Esophagus muscularis mucosa (tissue), 4 donors: ENCODE measurements at places on chromosomes 3 and 15. TPM values are rescaled to one million over a fixed set of nuclear protein-coding genes. Genes with fewer than 3 reads are reported as not detected.

Gene TMEM212
- not detected for total RNA-seq

Gene TEX55
- total RNA-seq, result not detected

Gene DUOXA2
- total RNA-seq, result 0.52 TPM

Gene PAK2
- total RNA-seq, result 47.2 TPM

Gene CCDC9B
- 82.6 TPM for total RNA-seq

Gene CAMKV
- total RNA-seq, result not detected

Gene CHRNA5
- total RNA-seq, result 1.2 TPM

- DNase-seq, result no peak
- H3K4me1 ChIP-seq, result no peaks in the 10 kb centered on the region
- H3K4me3 ChIP-seq, result no peak overlapping the region
- H3K27ac ChIP-seq, result no peak overlapping the region
- H3K36me3 ChIP-seq, result no peaks in the 10 kb centered on the region
Measured at GRCh38 chr15:88791637-88792036, 11.6 kb upstream of the ACAN start.

DNA sequence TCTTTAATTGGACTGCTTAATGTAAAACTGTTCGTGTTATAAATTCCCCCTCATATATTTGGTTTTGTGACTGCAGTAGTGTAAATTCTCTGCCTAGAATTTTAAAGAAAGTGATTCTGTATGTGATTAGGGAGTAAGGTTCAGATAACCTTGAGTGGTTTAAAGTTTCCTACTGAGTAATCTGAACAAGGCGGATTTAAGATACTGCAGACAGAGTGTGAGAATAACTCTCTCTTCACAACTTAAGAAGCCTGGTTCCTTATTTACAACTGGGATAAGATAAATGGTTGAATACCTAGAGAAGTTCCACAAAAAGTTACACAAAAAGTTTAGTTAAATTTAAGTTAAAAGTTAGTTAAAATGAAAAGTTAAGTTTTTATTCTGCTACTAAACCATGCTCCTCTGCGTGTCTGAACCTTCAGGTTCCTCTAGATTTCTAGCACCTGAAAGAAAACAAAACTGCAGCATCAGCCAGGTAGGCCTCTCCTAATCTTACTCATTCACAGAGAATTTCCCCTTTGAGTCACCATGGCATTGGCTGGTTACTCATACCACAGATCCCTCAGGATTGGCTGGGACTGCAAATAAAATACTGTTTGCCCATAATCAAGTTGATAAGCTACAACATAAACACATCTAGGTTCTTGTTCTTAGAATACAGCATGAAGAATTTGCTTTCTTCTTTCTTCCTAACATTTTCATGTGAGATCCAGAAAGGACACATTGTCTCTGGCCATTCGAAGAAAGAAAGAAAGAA is at the start of gene ARL14:
Gene ARL14, plus strand, starts transcription at position 614 of the 757 bp plus-strand sequence. CDS start 187 bp downstream, outside the sequence.
- DNase-seq, result no peak
- H3K27me3 ChIP-seq, result no peaks in the 10 kb centered on the region
- no peaks in the 10 kb centered on the region for H3K36me3 ChIP-seq

- H3K4me3 ChIP-seq, result peak overlapping the region; percentile 30
- no peaks in the 10 kb centered on the region for H3K27me3 ChIP-seq
- H3K36me3 ChIP-seq, result no peaks in the 10 kb centered on the region
- peaks cover 27% of the 10 kb centered on the region for H3K4me1 ChIP-seq
Measured at GRCh38 chr3:13072600-13073325, 466 bp downstream of the IQSEC1 start.

- H3K4me3 ChIP-seq, result no peak overlapping the region
- H3K36me3 ChIP-seq, result no peaks in the 10 kb centered on the region
- no peaks in the 10 kb centered on the region for H3K27me3 ChIP-seq
- DNase-seq, result no peak
- H3K4me1 ChIP-seq, result no peaks in the 10 kb centered on the region
- no peak overlapping the region for H3K27ac ChIP-seq
Measured at GRCh38 chr3:66603151-66603611, 102.4 kb upstream of the LRIG1 start.

GRCh38 chr3:48214225-48214624 is 9.1 kb upstream of the CAMP start:
- no peak overlapping the region for H3K4me3 ChIP-seq
- H3K27me3 ChIP-seq, result no peaks in the 10 kb centered on the region
- no peaks in the 10 kb centered on the region for H3K36me3 ChIP-seq
- DNase-seq, result no peak

GRCh38 chr15:73989001-73989798 is 2.9 kb downstream of the STOML1 start:
- H3K4me1 ChIP-seq, result peaks cover 98% of the 10 kb centered on the region
- peaks cover 28% of the 10 kb centered on the region for H3K36me3 ChIP-seq
- peak overlapping the region; percentile 85 for H3K27ac ChIP-seq
- no peaks in the 10 kb centered on the region for H3K27me3 ChIP-seq

- no peak for DNase-seq
- no peaks in the 10 kb centered on the region for H3K36me3 ChIP-seq
- no peak overlapping the region for H3K4me3 ChIP-seq
- no peaks in the 10 kb centered on the region for H3K27me3 ChIP-seq
- no peaks in the 10 kb centered on the region for H3K4me1 ChIP-seq
Measured at GRCh38 chr15:47541562-47541961, 175.7 kb upstream of the SEMA6D start.

DNA sequence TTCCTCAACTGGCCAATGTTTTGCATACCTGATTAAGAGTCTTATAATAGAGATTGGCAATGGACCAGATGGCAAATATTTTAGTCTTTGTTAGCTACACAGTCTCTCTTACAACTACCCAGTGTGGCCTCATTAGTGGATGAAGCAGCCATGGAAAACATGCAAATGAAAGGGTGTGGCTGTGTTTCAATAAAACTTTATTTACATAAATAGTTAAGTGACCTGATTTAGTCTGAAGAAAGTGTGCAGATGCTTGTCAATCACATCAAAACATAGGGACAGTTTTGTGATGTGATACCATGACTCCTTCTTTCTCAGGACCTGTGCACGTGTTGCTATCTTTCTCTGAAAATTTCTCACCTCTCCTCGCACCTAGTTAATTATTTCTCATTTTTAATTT is 309.8 kb upstream of the GRM7 start:
- no peaks in the 10 kb centered on the region for H3K4me1 ChIP-seq
- no peaks in the 10 kb centered on the region for H3K27me3 ChIP-seq
- DNase-seq, result no peak

GRCh38 chr15:75114327-75114726 is 87.4 kb upstream of the C15orf39 start:
- no peak overlapping the region for H3K27ac ChIP-seq
- no peak for DNase-seq
- H3K4me1 ChIP-seq, result no peaks in the 10 kb centered on the region

DNA sequence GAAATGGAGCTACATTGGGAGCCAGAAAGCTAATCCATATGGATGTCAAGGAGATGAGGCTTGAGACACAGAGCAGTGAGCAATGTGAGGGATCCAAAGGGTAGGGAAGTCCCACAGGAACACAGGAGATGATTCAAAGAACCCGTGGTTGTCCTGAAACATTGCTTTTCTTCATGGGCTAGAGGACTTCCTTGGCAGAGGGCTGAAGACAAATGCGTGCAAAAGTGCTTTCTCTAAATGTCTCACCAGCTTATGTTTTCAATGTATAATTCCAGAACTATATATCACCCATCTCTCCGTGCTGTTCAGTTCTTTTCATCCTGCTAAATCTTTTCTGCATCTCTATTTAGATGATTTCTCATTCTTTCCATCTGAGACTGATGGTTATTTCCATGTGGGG is 46.0 kb upstream of the GOLGA8A start:
- no peaks in the 10 kb centered on the region for H3K36me3 ChIP-seq
- no peak for DNase-seq
- no peak overlapping the region for H3K4me3 ChIP-seq
- H3K27me3 ChIP-seq, result no peaks in the 10 kb centered on the region
- H3K4me1 ChIP-seq, result no peaks in the 10 kb centered on the region

GRCh38 chr3:34258271-34258998 is 460.0 kb downstream of the PDCD6IP start:
- H3K27ac ChIP-seq, result no peak overlapping the region
- no peaks in the 10 kb centered on the region for H3K27me3 ChIP-seq
- H3K4me1 ChIP-seq, result peaks cover 8% of the 10 kb centered on the region
- no peak overlapping the region for H3K4me3 ChIP-seq
- DNase-seq, result no peak

DNA sequence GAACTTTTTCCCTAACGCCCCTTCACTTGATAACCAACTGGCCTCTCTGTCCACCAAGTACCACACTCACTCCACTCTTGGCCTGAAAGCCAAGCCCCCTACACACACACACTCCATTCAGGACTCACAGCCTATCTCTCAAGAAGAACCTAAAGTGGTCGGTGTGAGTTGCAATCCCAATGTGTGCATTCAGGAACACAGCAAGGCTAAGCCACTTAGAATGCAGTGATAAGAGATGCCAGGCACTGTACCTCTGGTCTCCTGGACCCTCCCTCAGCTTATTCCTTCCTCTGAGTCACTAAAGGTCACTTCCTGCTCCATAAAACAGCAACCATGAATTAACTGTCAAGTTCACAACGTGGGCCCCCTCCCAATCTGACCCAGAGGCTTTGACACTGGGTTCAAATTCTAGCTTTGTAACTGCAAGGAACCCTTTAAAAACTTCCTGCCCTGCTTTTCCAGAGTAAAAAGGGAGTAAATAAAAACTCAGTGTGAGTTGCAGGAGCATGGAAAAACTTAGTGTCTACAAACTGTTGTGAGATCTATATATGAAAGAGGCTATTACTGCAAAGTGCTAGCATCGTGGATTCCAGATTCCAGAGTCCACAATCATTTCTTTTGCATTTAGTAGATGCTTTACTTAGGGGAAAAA is 17.6 kb upstream of the KCNMB3 start:
- peaks cover 6% of the 10 kb centered on the region for H3K4me1 ChIP-seq
- H3K27ac ChIP-seq, result no peak overlapping the region
- H3K27me3 ChIP-seq, result no peaks in the 10 kb centered on the region
- H3K4me3 ChIP-seq, result no peak overlapping the region
- DNase-seq, result no peak

DNA sequence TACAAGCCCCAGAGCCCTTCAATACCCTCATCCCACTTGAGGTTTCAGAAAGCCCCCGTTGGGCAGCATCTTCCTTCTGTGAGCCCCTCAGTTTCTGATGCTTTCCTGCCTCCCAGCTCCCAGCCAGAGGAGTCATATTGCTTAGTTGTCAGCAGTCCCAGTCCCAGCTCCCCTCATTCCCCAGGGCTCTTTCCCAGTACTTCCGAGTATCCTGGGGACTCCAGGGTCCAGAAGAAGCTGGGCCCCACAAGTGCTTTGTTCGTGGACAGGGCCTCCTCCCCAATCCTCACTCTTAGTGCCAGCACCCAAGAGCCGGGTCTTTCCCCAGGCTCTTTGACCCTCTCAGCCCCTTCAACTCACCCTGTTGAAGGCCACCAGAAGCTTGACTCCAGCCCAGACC is 43.9 kb downstream of the CDAN1 start:
- no peak overlapping the region for H3K4me3 ChIP-seq
- H3K27ac ChIP-seq, result no peak overlapping the region
- H3K36me3 ChIP-seq, result peaks cover 100% of the 10 kb centered on the region
- H3K27me3 ChIP-seq, result no peaks in the 10 kb centered on the region
- no peaks in the 10 kb centered on the region for H3K4me1 ChIP-seq

DNA sequence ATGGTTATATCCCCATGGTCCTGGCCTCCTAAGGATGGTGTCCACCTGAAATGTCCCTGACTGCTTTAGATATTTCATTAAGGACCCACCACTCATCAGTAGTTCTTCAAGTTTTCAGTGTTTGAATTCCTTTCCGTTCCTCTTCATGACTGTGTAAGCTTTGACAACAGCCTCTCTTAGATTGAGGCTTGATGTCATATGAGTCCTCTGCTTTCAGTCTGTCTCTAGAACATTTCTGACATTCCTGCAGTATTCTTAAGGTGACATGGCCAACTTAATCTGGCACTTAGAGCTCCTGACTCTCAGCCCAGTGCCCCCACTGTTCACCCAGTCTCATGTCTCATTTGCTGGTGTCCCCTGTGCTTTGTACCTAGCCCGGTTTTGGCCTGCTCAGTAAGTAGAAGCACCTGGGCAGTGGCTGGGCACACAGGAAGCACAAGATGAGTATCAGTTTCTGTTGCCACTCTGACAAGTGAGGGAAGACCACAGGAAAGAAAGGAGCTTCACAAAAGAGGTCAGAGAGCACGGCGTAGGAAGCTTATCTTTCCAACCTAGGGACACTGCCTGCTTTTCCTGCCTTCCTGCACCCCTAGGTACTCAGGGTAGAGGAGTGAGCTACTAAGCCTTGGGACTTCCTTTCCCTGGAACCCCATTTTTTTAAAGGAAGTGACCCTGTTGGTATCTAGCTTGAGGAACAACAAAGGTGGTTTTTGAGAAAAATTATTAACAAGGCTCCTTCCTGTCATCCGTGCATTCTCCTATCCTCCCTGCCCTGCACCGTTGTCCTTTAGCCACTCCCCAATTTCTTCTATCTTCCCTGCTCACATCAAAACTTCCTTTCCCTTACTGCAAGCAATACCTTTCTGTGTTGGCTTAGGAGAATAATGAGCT is 103.1 kb downstream of the KLHL25 start:
- peaks cover 68% of the 10 kb centered on the region for H3K4me1 ChIP-seq
- H3K27ac ChIP-seq, result peak overlapping the region; percentile 67
- H3K27me3 ChIP-seq, result no peaks in the 10 kb centered on the region
- H3K36me3 ChIP-seq, result peaks cover 42% of the 10 kb centered on the region
- DNase-seq, result no peak
- H3K4me3 ChIP-seq, result no peak overlapping the region

- H3K4me3 ChIP-seq, result no peak overlapping the region
- DNase-seq, result no peak
- H3K27me3 ChIP-seq, result no peaks in the 10 kb centered on the region
- H3K36me3 ChIP-seq, result no peaks in the 10 kb centered on the region
- H3K27ac ChIP-seq, result no peak overlapping the region
- H3K4me1 ChIP-seq, result peaks cover 9% of the 10 kb centered on the region
Measured at GRCh38 chr3:45908761-45909160, 22.4 kb downstream of the CCR9 start.

DNA sequence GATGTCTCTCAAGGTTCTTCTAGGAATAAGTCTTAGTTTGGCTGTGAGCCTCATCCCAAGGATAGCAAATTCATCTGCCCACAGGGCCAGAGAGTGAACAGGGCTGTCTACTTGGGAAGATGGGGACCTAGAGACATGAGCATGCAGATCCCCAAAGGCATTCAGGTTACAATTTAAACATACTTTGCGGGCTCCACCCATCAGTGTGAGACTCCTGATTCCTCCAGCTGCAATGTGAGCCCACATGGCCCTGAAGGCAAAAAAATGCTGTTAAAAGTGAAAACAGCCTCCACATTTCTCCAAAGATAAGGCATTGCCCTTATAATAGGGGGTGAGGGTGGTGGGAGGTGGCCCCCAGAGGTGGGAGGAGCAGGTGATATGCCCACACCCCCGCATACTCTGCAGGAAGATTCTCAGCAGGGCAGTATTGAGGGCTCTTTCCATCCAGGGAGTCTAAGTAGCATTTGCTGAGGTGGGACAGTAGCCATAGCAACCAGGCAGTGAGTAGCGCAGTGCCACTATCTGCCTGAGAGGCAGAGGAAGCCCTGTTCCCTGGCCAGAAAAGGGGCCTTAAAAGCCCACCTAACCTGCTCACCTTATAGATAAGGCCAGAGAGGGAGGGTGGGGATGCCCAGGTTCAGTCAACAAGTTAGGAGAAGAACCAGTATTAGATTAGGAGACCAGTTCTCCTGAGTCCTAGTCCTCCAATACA is 31.2 kb downstream of the TGM4 start:
- no peaks in the 10 kb centered on the region for H3K36me3 ChIP-seq
- H3K4me1 ChIP-seq, result no peaks in the 10 kb centered on the region
- no peak for DNase-seq
